ENCODE measurements at places on chromosomes 3 and 15.
A peak's percentile ranks its signal among the peaks of the same experiment; 100 is the strongest.

- DNase-seq, result no peak
Measured at GRCh38 chr3:37712421-37712820, 149.3 kb upstream of the CTDSPL start.

DNA sequence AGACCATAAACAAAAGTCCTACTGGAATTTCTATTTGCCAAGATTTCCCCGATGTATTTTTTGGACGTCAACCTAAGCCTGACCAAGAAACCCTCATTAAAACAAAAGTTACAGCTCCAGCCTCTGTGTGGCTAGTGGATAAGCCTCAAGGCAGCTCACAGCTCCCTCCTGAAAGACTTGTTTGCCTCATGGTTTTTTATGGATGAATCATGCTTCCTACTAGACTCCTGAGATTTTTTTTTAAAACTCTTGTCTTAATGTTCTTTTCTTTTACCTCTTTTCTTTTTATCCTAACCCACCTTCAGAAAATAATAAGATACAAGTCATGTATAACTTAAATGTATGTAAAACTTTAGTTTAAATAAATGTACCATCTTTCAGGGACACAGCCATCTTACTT lies 52.4 kb downstream of the SUCNR1 start:
- no peak for DNase-seq

DNA sequence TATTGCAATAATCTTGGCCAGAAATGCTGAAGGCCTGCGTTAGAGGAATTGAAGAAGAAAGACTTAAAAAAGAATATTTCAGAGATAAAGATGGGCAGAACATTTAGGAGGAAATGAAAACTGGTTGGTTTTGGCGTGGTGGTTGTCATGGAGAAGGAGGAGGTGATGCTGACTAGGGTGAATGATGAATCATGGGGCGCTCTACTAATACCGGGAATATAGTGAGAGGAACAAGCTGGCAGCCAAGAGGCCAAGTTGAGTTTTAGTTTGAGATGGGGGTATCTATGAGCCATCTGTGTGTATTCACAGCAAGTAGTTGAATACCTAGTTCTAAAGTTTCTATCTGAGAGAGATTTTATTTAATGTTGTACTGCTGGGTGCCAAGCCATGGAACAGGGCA lies 6.8 kb upstream of the GAP43 start:
- DNase-seq, result no peak

GRCh38 chr3:192275741-192276355 lies 451.5 kb downstream of the FGF12 start:
- no peak for DNase-seq

DNA sequence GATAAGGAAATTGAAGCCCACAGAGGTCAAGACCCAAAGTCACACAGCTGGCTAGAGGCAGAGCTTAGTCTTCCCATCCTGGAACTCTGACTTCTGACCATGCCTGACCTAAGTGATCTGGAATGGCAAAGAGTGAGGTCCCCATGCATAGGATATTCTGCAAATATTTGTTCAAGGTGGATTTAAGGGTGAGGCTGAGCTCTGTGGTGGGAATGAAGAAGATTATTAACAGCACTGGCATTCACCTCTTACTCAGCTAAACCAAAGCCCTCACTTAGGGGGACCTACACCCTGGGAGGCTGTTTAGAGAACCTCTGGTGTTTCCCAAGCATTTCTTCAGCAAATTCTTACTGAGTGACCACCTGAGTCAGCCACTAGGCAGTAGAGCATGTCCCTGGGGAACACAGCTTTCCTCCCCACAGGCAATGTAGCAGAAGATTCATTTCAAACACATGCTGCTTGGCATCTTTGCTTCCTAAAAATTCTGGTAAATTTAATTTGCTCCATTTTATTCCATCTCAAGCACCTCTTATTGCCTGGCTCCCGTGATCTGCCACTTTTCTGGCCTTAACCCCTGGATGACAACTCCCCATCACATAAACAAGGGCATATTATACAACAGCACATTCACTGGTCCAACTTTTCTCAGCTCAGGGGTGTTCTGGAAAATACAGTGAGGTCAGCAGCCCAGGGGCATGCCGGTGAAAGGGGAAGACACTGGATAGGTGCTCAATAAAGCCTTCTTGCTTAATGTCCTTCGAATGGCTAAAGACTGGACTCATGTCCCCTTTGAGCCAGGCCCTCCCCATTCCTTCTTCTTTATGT lies 176.0 kb downstream of the ABHD5 start:
- DNase-seq, result no peak

DNA sequence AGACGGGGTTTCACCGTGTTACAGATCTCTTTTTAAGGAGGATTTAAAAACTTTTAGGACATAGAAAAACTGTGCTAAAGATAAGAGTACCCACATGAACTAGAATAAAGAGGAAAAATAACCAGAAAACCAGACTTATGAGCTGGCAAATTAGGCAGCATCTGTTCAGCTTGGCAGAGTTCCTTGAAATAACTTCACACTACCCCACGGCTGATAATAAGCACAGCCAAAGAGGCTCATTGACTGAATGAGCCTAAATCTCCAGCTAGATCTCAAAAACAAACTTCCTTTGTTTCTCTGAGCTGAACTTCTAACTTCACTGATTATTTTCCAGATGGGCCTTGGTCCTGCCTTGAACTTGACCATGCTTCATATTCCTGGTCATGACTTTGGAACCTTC lies 26.7 kb upstream of the PIK3R4 start:
- no peak for DNase-seq

- DNase-seq, result no peak
Measured at GRCh38 chr3:161343986-161344385, 27.3 kb downstream of the SPTSSB start.

DNA sequence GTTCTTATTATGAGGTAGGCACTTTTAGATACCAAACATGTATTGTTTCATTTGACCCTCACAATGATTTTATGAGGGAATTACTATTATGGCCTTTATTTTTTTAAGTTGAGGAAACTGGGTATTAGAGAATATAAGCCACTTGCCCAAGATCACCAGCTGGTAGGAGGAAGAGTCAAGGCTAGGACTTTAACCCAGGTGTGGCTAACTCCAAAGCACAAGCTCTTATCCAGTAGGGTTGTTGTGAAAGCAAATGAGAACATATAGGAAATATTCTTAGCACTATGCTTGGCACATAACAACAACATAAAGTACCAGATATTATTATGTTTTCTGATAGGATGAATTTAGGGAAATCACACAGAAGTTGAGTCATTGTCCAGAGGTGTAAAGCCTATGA lies 7.9 kb downstream of the BTLA start:
- no peak for DNase-seq

GRCh38 chr3:46095307-46095706 lies 68.0 kb upstream of the XCR1 start:
- DNase-seq, result no peak

DNA sequence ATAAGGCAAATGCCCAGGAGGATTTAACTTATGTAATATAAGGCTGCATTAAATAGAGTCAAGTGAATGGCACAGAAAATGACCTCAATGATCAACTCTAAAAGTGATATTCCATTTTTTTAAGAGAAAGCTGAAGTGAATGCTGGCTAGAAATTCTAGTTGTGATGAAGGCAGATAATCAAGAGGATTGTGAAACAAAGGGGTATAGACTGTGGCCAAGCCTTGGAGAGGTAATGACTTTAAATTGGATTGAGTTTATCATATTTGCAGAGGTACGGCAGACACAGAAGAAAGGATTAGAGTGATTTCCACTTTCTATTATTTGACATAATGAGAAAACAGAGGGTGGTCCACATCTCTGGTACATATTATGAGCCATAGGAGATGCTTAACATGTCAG lies 269.2 kb downstream of the MECOM start:
- no peak for DNase-seq

DNA sequence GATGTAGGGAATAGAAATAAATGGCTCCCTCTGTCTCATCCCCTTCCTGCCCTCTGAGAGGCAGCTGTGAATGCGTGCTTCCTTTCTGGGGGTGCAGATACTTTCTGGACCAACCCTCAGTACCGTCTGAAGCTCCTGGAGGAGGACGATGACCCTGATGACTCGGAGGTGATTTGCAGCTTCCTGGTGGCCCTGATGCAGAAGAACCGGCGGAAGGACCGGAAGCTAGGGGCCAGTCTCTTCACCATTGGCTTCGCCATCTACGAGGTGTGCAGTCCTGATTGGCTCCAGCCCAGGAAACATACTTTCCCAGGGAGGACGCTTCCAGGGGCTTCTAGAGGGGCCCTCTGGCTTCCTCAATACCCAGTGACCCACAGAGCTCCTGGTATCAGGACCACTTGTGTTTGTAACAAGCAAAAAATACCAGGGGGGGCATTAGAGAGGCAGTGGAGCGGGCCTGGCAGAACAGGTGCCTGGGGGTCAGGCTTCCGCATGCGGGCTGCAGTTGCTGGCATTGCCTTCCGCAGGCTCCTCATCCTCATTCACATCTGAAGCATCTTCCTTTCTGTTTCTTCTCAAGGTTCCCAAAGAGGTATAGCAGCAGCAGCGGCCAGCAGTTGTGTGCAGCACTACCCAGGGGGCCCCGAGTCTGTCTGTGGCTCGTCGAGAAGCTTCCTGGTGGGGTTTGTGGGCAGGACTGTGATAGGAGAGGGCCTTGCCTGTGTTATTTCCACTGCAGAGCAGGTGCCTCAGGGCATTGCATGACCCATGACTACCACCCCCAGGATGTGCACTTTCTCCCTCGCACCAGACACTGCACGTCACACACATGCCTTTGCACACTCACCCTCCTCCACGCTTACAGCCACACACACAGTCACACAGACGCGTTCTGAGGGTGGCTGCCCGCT lies 42.5 kb downstream of the CAPN3 start:
- DNase-seq, result no peak

- no peak for DNase-seq
Measured at GRCh38 chr15:27535445-27536129, 563.5 kb downstream of the OCA2 start.

- DNase-seq, result no peak
Measured at GRCh38 chr15:31336593-31337295, 10.1 kb downstream of the KLF13 start.

DNA sequence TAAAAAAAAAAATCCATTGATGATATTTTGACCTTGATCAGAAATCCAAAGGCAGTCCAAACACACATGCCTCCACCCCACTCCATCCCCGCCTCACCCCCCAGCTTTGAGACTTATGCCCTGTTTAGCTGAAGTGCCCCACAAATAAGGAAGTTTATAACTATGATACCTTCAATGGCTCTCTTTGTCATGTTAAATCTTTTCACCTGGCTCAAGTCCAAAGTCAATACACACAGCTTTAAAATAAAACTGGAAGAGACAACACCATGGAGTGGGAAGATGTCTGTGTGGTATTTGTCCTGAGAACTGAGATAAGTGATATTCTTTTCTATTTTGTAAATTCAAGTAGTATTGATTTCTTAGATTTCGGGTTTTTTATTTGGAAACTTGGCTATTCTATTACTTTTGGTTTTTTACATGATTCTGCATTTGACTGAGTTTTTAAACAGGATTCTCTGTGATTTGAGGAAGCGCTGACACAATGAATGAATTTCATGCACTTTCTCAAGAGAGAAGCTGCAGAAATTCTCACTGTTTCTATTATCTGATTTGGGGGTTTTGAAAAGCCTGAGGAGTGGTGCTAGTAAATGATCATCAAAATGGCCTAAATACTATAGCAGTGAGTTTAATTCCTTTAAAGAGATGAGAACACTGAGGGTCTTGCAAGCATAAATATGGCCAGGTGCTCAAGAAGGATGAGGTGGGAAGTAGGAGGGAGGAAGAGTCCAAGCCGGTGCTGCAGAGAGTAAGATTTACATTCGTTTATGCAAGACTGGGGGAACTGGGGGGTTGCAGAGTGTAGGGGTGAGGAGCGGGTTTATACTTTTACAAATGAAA lies 5.2 kb downstream of the FOXB1 start:
- DNase-seq, result no peak

GRCh38 chr3:146712806-146713205 lies 107.7 kb upstream of the PLSCR5 start:
- DNase-seq, result no peak

- no peak for DNase-seq
Measured at GRCh38 chr15:73323374-73323955, 45.3 kb downstream of the HCN4 start.

- DNase-seq, result no peak
Measured at GRCh38 chr15:47506329-47507100, 210.8 kb upstream of the SEMA6D start.

- no peak for DNase-seq
Measured at GRCh38 chr3:192869131-192870031, 48.3 kb downstream of the MB21D2 start.

GRCh38 chr3:134998158-134998557 lies 203.1 kb downstream of the EPHB1 start:
- DNase-seq, result no peak

GRCh38 chr15:32029862-32030781 lies at the start of gene CHRNA7:
Gene CHRNA7, plus strand, starts transcription at chr15:32030515. Its CDS starts 80 bp downstream, at chr15:32030595.
- DNase-seq, result peak; percentile 87

GRCh38 chr15:91688811-91689210 lies 164.7 kb upstream of the SLCO3A1 start:
- DNase-seq, result no peak

GRCh38 chr3:24387493-24387892 lies 107.2 kb downstream of the THRB start:
- no peak for DNase-seq

DNA sequence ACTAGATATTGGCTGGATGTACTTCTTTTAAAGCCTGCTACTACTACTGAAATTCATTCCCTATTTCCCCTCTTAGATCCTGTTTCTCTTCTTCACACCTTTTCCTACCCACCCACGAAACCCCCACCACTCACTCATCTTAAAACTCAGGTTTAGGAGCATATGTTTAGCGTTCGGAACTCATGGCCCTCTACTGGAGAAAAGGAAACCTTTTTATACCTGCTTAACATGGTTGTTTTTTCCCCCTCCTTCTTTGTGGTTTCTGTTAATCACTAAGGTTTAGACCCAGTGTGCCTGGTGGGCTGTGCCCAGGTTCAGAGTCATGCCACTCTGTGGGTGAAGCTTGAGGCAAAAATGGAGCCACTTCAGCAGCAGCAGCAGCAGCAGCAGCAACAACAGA lies 2.6 kb downstream of the ARID3B start:
- no peak for DNase-seq

GRCh38 chr3:157606011-157606851 lies 103.0 kb upstream of the VEPH1 start:
- peak; percentile 34 for DNase-seq

- DNase-seq, result no peak
Measured at GRCh38 chr15:39887832-39888231, 32.2 kb downstream of the GPR176 start.

DNA sequence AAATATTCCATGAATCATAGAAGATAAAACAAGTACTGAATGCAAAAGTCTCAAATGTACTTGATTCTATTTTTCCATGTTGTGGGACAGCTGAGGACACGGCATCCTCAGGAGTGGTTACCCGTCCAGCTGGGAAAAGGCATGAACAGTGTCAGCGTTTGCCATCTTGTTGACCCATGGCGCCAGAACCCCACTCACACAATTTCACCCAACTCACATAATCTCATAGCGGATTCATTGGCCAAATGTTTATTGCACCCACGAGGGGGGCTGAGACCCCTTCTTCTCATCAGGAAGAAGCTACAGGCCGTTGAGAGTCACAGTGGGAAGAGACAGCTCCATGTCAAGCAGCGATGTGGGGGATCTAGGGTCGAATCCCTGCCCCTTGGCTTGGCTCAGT lies 72.9 kb downstream of the OCA2 start:
- DNase-seq, result no peak

- no peak for DNase-seq
Measured at GRCh38 chr15:39756806-39757522, 25.7 kb downstream of the FSIP1 start.
